Calu3 (cell line): ENCODE measurements at places on chromosomes 2 and 18.

DNA sequence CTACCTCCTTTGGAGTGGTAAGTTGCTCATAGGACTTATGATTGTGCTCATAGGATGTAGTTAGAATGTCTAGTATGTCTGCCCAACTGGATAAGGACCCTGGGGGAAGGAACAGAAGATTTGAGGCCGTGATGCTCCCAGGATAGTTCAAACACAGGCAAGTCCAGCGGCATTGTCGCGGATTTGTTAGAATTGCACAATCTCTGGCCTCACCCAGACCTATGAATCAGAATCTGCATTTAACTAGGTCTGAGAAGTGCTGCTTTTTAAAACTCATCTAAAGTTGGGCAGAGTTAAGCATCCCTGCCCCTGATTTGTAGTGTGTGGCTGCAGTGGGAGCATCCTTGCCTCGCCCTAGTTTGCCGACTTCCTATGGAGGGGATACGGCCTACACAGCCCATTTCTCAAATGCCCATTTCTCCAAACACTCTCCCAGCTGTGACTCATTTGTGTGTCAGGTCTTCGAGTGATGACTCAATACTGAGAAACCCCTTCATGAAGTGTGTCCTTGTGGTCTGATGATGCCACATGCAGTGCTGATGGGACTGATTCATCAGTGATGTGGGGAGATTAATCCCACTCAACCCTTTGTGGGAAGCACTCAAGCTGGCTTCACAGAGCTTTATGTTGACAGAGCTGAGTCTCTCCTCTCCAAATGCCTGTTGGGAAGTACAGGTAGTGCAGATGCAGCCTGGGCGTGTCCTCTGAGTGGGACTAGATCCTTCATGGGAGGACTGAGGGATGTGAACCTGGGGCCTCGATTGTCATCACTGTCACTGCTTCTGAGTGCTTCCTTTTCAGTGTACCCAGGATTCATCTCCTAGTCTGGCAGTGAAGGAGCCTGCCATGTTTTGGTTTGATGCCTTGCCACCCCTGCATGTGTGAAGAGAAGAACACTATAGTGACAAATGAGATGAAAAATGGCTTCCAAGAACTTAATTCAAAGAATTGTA is 18.7 kb downstream of the SMIM21 start:
- peak; percentile 4 for DNase-seq

DNA sequence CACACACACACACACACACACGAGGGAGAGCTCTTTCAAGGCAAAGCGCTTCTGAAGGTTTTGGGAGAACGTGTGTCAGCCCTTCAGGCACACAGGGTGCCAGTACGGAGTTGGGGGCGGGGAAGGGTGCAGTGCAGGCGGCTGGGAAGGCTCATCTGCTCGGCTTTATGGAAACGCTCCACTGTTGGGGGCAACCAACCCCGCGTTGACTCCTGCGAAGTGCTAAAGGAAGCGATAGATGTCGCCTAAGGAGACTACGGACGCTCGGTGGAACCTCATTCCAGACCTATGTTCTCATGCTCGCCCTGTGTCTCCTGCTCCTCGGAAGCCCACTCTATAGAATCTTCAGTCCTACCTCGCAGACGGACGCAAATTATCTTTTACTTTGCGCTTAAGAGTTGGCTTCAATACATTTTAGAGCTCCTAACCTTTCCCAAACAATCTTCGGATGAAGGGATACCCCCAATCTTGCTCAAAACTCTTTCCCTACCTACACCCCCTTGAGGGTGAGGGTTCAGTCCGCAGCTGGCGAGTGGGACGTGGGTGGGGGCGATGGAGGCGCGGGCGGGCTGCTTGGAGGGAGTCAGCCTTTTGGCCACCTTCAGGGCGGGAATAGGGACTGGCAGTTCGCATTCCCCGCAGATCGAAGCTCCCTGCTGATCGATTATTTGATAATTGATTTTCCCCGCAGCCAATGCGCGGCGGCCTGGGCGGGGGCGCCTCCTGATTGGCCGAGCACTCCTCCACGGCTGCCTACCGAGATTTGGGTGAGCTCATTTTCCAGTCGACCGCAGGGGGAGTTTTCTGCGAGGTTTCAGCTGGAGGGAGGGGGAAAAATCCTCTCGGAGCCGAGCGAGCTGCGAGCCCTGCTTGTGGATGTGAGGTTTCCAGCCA is 1.9 kb upstream of the MEIS1 start:
- DNase-seq: peak; percentile 90

- no peak for DNase-seq
These were observed 50.6 kb downstream of the PSMD14 start for GRCh38 chr2:161358838-161359237.

GRCh38 chr2:179532863-179533278 is 268.2 kb upstream of the SESTD1 start:
- no peak for DNase-seq

DNA sequence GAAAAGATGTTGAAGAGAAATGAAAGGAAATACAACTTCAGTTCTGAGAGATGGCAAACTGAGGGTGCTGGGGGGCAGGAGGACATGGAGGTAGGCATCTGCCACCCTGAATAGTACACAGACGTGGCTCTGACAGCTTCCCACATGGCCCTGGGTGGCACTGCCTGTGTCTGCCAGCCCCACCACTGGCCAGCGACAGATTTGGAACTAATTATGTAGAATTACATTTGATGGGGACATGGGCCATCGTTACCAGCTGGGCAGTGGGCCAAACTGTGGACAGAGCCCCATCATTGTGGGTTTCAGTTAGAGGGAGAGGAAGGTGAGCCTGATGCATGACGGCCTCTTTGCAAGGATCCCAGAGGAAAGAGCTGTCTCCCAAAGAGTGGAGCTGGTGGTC is 216.0 kb upstream of the HAAO start:
- DNase-seq: no peak

GRCh38 chr2:187915810-187916209 is 361.6 kb upstream of the TFPI start:
- DNase-seq: no peak

DNA sequence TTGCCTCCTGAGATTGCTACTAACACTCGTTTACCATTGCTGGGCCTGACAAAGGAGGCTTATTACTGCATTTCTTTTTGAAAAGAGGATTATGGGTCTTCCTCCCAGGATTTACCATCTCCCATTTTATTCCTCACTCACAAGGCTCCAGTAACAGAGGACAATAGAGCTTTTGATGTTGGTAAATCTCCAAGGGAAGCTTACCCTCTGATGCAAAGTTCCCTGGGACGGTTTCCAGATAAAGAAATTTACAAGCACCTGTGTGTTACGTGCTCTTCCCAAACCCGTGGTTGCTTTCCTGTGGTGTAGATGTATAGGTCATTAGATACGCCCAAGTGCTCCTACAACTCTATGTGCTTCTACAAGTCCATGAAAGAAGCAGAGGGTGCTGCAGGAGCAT is 17.1 kb downstream of the VSNL1 start:
- DNase-seq: no peak

- no peak for DNase-seq
These were observed 32.5 kb upstream of the PUM2 start for GRCh38 chr2:20382965-20383810.

DNA sequence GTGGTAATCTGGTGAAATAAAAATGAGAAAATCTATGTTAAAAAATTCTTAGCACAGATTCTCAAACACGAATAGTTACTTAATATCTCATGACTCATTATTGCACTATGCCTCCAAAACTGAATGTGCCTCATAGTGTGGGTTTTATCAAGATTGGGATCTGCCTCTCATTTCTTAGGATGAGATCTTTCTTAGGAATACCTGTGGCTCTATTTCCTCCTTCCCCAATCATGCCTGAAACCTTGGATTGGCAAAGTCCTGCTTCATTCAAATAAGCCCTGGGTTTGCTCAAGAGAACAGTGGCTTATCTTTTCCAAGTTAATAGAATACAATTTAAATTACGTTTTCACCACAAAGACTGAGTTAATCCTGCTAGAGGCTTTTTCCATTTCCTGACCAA is 100.3 kb downstream of the DPP10 start:
- DNase-seq: peak; percentile 15

DNA sequence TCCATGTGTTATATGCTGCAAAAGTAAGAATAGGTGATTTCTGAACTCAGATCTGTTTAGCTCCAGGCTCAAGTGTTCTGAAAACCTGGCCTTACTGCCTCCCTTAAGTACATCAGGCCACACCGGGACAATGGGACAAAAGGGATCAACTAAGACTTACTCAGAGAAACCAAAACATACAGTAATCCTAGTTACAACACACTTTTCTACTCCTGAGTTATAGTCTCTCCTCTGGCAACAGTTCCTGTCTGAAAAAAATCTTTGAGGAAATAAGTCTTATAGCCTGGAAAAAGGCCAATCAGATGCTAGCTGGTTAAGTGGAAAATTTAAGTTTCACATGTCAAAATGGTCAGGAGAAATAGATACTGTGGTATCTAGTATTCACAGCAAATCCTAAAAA is 5.6 kb downstream of the METTL5 start:
- DNase-seq: no peak

DNA sequence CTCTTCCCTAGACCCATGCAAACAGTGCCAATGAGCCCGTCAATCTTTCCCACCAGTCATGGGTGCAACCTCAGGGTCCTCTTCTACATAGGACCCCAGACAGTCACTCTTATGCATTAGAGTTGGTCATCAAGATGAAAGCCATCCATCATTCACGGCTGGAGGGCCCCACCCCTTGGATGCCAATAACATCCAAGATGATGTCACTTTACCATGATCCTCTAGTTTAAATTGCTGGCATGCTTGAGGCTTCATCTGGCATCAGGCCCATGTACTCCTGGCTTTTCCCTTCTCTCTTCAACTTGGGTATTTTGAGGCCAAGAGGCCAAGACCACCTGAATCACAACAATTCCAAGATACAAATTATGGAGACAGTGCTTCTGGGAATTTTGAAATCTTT is 91.1 kb upstream of the MAPK4 start:
- DNase-seq: no peak

DNA sequence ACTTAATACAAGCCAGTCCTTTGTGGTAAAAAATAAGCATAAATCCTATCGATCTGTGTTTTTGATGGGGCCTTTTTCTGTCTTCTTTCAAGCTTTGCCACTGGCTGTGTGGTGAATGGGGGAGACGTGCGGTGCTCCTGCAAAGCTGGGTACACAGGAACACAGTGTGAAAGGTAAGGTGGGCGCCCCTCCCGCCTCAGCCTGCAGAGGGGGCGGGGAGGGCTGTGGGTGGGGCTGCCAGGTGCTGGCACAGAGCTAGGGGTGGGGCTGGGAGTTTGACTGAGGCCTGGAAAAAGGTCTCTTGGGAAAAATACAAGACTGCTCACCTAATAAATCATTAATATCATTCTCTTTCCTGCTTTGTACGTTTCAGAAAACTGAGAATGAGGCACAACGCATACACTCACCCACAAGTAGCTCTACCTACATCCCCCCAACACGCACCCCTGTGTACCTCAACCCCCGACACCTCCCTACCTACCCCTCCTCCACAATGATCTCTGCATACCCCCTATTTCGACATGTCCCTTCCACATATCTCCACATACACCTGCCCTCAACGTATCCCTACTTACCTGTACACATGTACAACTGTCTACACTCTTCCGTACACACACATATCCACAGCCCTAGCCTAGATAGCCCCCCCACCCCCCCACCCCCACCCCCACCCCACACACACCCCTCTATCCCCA is 129.7 kb upstream of the TTC39C start:
- peak; percentile 51 for DNase-seq

- DNase-seq: no peak
These were observed 543.6 kb upstream of the NRP2 start for GRCh38 chr2:205138735-205139134.

DNA sequence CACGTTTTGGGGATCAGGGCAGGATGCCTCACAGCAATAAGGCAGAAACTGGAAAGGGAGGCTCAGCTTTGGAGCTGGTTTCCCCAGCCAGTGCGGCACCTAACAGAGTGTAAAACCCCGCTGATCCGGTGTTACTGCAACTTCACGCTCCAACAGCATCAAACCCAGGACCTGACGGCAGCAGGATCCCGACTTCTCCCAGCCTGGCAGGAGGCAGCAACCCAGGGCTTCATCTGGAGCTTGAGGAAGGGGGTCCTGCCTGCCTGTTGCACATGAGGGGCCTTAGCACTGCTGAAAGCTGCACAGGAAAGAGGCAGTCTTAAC is 209.8 kb downstream of the MGAT5 start:
- no peak for DNase-seq

DNA sequence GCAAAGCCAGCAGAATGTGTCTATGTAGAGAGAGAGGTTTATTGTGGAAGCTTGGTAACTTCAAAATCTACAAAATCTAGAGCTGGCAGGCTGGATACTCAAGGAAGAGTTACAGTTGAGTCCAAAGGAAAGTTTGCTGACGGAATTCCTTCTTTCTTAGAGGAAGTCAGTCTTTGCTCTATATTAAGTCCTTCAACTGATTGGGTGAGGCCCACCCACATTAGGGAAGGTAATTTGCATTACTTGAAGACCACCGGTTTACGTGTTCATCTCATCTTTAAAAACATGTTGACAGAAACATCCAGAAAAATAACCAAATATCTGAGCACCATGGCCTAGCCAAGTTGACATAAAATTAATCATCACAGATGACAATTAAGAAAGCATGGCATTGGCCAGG is 101.5 kb downstream of the TEX51 start:
- DNase-seq: no peak

GRCh38 chr2:144403933-144404332 is 116.0 kb downstream of the ZEB2 start:
- DNase-seq: no peak

- no peak for DNase-seq
These were observed 694.7 kb downstream of the CBLN2 start for GRCh38 chr18:71849407-71849806.

DNA sequence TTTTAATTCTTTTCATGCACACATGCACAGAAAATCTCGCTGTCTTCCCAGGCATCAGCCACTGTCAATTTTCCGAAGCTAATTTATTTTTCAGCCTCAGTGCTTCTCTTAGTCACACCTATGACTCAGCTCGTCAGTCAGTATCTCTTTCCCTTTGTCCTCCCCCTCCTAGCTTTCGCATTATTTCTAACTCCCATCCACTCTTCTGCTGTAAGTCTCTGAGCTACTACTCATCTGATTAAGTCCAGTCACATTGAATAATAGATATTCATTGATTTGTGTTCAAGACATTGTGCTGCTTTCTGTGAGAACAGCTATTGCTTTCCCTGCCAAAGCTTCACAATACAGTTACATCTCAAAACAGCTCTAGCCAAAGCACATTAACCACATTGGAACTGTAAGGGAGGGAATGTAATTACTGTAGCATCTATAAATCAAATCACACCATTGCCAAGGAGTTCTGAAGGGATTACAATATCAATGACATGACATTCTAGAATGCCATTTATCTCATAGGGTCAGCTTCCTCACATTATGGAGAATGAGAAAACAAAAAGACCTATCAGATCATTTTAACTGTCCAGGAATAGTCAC is 89.4 kb downstream of the SCN3A start:
- DNase-seq: peak; percentile 3

DNA sequence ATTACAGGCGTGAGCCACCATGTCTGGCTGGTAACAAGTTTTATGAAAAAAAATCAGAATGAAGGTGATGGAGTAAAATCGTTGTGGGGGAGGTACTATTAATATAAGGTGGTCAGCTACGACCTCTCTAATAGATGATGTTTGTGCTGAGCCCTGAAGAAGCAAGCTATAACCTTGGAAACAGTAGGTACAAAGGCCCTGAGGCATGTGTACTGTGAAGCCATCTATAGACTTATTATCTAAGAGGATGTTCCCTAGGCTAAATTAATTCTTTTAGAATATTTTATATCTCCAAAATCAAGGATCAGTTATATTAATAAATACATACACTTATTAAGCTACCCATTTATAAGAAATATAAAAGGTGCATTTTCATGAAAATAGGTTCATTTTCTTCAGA is 23.3 kb upstream of the SSB start:
- no peak for DNase-seq
